NCI-H1417 (cell line): ENCODE measurements at places on chromosomes 3 and 15.
A peak's percentile ranks its signal among the peaks of the same experiment; 100 is the strongest.

- no peak for DNase-seq
Observed at GRCh38 chr3:64561325-64561843, 126.4 kb downstream of the ADAMTS9 start.

DNA sequence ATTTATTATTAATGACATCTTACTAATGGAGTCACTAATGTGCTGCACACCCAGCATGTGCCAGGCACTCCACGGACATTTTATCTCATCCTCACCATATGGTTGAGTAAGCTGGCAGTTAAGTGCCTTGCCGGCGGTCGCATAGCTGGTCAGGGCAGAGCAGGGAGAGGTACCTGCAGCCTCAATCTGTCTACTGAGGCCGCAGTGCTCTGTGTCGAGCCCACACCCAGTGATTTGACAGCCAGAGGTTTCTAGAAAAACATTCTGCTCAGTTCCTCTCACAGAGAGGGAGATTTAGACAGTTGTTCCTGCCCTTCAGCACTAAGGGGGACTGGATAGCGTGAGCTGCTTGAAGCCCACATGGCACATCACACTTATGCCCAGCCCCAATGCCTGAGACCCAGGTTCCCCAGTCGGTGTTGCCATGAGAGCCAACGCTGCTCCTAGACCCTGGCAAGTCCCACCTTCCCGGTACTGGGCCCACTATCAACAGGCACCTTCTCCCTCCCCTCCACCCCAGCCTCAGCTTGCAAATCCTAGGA is 2.6 kb downstream of the LIPC start:
- DNase-seq = peak; percentile 68

GRCh38 chr15:78654272-78654671 is 13.3 kb upstream of the CHRNB4 start:
- DNase-seq = no peak

- no peak for DNase-seq
Observed at GRCh38 chr15:60966316-60966715, 262.8 kb downstream of the RORA start.

DNA sequence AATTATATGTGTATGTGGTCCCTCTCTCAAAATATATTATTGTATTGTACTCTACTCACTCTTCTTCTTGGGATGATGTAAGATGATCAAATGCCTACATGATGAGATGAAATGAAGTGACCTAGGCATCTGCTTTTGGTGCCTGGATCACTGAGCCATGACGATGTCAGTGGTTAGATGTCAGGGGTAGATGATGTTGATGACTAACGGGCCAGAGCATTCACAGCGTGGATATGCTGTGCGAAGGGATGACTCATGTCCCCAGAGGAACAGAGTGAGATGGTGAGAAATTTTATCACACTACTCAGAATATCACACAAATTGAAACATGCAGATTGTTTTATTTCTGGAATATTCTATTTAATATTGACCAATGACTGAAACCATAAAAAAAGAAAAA is 233.9 kb upstream of the CADM2 start:
- DNase-seq = no peak

GRCh38 chr15:40217166-40217824 is 21.6 kb upstream of the PAK6 start:
- DNase-seq = peak; percentile 60

DNA sequence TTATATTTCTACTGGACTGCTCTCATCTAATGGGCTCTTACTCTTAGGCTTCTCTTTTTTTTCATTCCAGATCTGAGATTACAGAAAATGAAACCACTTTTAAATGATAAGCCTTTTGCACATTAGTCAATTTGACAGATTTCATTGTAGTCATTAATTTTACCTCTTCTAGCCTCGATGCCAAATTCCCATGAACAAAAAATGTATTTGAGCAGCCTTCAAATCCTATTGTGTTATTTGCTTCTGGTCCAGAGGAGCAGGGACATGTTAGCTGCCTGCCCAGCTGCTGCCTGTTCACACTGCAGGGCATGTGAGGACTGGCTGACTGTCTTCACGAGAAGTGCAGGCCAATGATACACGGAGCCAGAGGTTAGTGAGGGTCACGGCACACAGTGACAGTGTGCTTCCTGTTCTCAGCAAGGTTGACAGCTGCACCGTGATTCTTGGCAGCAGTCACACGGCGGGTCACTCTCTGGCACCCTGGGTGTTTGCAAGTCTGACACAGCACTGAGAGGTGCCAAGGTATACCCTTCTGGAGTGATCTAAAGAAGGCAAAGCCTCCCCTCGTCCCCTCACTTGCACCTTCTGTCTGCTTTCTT is 40.8 kb downstream of the KAT2B start:
- peak; percentile 24 for DNase-seq

GRCh38 chr3:63910001-63910400 is 2.2 kb downstream of the SCAANT1 start:
- DNase-seq = no peak

- DNase-seq = no peak
Observed at GRCh38 chr3:108296239-108296638, at the start of gene HHLA2. Gene HHLA2 (plus strand): TSS chr3:108296548. CDS start chr3:108351814, 55,266 bp downstream.

DNA sequence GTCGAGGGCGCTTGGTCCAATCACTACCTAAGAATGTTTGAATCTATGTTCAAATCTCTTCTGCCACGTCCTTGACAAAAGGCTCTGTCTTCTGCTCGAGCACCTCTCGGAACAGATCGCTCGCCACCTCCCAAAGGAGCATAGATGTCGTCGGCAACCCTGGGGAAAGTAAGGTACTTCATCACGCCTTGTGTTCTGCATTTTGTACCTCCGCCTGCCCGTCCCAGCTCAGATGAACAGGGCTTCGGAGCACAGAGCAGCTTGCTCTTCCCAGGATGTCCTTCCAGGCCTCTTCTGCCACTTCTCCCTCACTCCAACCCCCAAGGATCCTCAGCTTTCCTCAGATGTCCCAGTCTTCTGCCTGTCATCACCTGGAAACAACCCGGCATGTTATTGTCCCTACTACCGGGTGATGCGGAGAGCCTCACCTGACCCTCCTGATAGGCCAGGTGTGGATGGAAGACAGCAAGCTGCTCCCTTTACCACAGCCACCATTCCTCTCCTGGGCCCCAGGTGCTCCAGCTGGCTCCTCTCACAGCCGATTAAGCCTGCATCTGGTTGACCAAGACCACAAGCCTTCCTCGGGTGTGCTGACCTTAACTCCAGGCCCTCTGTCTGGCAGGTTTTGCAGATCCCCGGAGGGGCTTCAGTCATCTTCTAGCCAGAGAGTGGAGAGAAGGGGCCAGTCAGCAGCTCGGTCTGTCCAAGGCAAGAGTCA is 270.5 kb downstream of the FAM43A start:
- DNase-seq = no peak

DNA sequence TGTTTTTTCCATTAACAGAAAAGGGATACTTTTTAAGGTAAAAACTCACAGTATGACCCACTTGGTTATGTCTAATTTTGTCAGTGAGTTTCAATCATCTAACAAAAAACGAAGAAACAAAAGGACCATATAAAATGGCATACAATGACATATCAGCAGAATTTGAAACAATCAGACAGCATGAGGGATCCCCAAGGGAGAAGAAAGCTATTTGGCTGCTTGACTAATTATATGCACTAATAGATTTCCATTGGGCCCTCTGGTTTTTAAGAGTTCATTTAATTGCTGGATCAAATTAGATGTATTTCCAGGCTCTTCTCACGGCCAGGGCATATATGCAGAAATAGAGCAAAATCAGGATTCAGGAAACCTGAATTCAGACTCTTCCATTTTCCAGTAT is 376.4 kb upstream of the GBE1 start:
- DNase-seq = peak; percentile 6

DNA sequence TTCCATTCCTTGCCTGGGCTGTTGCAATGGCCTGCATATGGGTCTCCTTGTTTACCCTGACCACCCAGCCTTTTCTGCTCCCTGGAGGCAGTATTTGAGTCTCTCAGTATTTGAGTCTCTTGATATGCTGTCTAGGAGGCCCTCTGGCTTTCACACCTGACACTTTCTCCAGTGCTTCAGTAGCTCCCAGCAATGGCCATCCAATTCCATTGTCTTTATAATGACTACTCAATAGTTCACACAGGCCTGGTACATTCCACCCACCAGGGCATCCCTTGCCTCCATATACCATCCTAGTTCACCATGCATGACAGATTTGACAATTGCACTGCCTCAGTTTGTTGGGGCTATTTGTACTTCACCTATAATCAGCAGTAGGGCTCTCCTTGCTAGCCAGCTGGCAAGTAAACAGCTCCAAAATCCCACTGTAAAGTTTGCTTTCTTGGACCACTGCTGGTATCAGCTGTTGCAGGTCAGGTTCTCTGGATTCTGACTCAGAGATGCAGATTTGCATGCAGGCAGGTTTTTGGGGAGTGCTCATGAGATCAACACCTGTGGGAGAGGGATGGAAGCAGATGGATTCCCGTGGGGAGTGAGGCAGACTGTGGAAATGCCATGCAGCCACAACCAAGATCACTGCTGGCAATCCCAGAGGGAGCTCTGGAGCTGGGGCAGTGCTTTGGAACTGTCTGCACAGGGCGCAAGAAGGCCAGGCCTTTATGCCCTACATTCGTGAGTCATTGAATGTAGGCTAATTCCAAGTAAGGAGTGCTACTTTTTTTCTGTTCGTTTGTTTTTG is 19.1 kb upstream of the XIRP1 start:
- no peak for DNase-seq

DNA sequence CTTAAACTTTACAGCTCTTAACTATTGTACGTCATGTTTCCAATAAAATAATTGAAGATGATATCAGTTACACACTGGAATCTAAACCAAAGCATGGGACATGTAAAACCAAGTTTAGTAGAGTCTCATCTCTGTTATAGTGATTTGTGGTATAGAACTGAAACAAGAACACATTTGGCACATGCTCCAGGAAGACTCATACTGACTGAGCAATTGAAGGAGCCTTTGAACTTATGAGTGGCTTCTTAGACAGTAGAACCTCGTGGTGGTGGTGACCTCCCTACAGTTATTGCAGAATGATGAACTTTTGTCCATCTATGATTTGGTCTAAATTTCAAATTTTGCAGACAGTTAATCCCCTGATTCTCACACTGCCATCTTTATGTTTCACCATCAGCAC is 729.7 kb downstream of the ROBO1 start:
- no peak for DNase-seq

DNA sequence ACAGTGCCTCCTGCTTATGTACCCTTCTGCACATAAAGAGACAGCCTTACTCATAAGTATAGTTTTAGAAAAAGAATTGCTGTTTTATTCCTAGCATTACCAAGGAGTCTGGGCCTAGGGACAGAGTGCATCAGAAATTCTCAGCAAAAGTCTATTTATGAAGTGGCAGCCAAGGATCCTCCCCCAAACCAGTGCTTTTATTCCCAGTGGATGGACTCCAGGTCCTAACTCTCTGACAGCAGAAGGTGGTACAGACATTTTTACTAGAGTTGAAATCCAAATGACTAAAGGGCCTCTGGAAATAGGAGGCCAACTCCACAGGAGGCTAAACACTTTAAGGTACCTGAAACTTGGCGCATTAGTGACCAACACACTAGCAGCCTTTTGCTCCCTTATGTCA is 407.2 kb upstream of the TPRG1 start:
- no peak for DNase-seq

GRCh38 chr15:63277893-63278456 is 570 bp downstream of the APH1B start:
- DNase-seq = peak; percentile 53

- DNase-seq = no peak
Observed at GRCh38 chr15:95565690-95566089, 764.8 kb upstream of the NR2F2 start.

DNA sequence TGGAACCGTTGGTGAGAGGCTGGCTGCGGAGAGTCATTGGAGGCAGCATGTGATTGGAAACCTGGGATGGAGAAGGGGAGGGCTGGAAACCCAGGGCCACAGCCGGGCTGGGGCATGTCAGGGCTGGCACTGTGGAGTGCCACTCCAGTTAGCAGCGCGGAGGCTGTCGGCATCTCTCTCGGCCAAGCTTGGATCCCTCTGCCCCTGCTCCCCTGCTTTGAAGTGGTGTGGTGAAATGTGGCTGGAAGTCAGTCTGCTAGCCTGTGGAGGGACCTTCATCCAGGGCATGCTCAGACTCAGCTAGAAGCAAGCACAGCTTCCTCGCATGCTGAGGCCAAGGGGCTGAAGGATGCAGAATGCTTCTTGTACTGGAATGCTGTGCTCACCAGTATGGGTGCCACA is 13.5 kb downstream of the SLCO3A1 start:
- DNase-seq = peak; percentile 62

DNA sequence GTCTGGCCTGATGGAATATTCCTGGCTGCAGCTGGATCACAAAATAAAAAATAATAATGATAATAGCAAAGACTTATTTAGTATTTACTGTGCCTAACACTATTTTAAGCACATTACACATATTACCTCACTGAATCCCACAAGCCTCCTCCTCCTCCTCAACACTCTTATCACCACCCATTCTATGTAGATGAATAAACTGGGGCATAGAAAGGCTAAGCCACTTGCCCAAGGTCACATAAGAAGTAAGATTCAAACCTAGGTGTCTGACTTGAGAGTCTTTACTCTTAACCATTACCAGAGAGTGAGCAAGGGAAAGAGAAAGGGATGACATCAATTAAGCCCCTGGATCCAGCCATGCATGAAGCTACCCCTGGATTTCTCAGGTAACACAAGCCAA is 493.1 kb downstream of the SHQ1 start:
- DNase-seq = no peak

- no peak for DNase-seq
Observed at GRCh38 chr3:154458560-154458959, 28.6 kb upstream of the GPR149 start.

GRCh38 chr3:8359133-8359532 is 142.5 kb upstream of the LMCD1 start:
- no peak for DNase-seq

DNA sequence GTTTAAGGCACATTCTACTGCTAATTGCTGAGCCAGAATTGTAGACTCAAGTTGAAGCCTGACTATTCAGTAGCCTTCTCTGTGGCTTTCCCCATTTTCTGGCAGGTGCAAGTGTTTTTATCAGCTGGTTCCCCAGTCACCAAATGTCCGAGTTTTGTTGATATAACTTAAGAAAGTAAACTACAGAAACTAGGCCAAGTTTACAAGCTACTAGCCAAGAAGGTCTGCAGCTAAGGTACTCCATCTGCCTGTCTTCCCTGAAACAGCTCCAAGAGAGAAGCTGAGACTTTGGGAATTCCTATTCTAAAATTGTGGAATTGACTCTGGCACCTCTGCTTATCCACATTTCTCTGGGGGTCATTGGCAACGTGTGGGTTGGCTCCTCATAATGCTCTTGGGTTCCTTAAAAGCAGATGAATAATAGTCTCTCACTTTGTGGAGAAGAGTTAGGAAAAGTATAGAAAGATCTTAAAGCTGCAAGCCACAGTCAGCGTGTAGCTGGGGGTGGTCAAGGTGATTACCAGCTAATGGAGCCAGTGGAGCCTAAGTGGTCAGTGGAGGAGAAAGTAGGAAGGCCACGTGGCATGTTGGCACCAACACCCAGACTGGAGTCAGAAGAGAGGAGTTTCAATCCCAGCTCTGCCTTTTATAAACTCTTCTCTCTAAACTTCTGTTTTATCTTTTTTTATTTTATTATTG is 128.8 kb downstream of the PEX5L start:
- no peak for DNase-seq

- peak; percentile 39 for DNase-seq
Observed at GRCh38 chr3:64687086-64687780, 567 bp downstream of the ADAMTS9 start.
